ENCODE measurements at places on chromosomes 6 and 20. TPM values are rescaled to one million over a fixed set of nuclear protein-coding genes. Genes with fewer than 3 reads are reported as not detected.

GRCh38 chr20:42308171-42308570 lies 690.0 kb upstream of the CHD6 start:
- no peak for DNase-seq

DNA sequence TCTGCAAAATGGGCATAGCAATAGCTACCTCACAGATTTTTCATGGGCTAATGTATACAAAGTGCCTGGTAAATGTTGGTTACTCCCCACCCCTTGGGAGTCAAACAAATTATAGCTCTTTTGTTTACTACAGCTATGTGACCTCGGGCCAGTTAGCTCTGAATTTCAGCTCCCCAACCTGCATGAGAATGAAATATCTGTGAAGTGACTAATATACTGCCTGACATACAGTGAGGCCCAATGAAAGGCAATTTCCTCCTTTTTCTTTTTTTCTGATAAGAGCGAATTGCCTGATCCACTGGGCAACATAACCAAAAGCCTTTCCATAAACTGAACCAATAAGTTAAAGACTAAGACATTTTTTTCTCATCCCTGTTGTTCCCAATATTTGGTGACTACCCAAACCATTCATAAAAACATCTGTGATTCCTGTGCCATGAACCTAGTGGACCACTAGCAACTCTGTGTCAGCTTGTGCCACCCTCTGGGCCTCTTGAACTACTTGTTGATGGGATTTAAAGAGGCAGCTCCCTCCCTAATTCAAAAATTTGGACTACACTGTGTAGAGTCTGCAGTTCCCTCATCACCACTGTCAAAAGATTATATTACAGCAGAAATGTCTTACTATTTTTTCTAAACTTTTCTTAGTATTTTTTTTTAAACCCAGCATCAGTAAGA lies 91.9 kb upstream of the TMEM30A start:
- no peak for DNase-seq

The EPHA7 gene
- polyA plus RNA-seq = 1.0 TPM

DNA sequence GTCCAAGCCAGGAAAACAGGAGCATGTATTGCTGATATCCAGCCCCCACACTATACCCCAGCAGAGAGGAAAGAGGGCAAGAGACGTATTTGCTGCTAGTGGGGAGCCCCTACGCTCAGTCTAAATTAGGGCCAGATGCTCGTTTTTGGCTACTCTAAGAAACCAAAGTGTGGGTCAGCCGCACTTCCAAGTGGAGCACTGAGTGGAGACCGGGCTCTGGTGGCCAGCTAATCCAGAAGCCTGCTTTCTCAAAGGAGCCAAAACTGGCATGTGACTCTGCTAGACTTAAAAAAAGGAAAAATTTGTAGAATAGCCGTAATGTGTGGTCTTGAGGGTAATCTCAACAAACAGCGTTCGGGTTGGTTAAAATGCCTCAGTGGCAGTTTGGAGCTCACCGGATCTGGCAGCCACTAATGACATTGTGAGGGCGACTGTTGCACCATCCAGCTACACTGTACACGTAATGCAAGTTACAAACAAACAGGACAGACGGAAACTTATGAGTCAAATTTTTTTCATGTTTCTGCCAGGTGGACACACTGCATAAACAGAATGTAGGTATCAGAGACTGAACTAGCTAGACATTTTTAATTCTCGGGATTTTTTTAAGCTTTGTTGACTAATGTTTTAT lies 230.9 kb downstream of the FOXC1 start:
- DNase-seq = peak; percentile 22

- no peak for DNase-seq
Observed at GRCh38 chr20:48751871-48752270, 75.9 kb downstream of the PREX1 start.

DNA sequence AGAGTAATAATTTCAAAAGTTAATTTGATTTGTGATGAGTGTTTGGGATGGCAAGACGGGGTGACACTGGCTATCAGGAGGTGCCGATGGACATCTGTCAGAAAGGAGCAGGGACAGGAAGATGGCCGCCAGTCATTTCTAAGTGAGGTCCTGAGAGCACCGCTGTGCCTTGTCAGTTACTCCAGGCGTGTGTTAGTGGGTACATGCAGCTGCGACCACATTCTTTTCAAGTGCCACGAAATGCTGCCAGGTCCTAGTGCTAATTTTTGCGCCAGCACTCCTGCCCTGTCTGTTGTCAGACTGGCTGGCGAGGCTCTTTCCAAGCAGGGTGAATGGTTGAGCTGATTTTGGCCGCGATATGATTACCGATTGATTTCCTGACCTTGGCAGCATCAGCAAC lies 64.6 kb upstream of the INSM1 start:
- DNase-seq = no peak
